ENCODE measurements at places on chromosomes 13 and 19.

DNA sequence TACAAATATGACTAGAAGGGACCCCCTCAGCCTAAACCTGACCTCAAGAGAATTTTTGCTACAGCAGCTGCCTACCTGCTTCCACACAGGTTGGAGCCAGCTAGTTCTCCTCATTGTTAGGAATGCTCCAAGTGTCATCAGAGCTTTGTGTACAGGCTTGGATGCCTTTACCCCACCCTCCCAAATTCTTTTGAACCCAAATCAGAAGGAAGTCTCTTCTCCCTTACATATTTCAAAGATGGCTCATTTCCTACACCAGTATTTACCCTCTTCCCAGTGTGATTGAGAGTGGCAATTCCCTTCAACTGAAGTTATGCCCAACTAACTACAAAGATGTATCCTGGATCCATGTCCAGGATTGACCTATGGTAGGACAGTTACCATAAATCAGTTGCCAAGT, 323.2 kb downstream of the OXGR1 start:
- H3K4me3 ChIP-seq = no peak overlapping the region
- no peaks in the 10 kb centered on the region for H3K27me3 ChIP-seq
- no peak for DNase-seq
- no peak overlapping the region for H3K27ac ChIP-seq
- no peaks in the 10 kb centered on the region for H3K4me1 ChIP-seq

GRCh38 chr19:4059891-4060620, 6.6 kb downstream of the ZBTB7A start:
- H3K27ac ChIP-seq = peak overlapping the region; percentile 99
- peaks cover 57% of the 10 kb centered on the region for H3K4me1 ChIP-seq
- no peaks in the 10 kb centered on the region for H3K36me3 ChIP-seq

GRCh38 chr19:36330216-36330615, 48.8 kb downstream of the ZFP14 start:
- no peak for DNase-seq
- H3K36me3 ChIP-seq = peaks cover 10% of the 10 kb centered on the region
- no peak overlapping the region for H3K4me3 ChIP-seq
- H3K4me1 ChIP-seq = peaks cover 15% of the 10 kb centered on the region
- H3K27ac ChIP-seq = no peak overlapping the region

DNA sequence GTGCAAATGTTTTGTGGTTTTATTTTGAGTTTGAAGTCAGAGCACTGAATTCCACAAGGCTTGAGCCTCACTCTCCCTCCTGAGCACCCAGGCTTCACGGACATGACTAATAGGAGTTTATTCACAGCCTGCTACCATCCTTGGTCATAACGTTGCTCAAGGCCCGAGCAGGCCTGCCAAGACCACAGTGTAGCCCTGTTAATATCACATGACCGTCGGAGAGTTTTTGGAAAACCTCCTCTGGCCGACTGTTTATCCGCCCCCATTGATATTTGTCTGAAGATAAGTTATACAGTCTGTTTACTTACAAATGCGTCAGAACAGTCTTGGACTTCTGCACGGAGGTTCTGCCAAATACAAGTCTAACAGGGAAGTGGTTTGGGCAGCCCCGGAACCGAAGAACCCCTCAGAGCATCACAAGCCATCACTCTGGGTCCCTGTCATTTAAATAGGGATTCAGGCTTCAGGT, 89.9 kb downstream of the COL4A2 start:
- H3K4me3 ChIP-seq = peak overlapping the region; percentile 14
- DNase-seq = peak; percentile 82
- no peaks in the 10 kb centered on the region for H3K36me3 ChIP-seq

DNA sequence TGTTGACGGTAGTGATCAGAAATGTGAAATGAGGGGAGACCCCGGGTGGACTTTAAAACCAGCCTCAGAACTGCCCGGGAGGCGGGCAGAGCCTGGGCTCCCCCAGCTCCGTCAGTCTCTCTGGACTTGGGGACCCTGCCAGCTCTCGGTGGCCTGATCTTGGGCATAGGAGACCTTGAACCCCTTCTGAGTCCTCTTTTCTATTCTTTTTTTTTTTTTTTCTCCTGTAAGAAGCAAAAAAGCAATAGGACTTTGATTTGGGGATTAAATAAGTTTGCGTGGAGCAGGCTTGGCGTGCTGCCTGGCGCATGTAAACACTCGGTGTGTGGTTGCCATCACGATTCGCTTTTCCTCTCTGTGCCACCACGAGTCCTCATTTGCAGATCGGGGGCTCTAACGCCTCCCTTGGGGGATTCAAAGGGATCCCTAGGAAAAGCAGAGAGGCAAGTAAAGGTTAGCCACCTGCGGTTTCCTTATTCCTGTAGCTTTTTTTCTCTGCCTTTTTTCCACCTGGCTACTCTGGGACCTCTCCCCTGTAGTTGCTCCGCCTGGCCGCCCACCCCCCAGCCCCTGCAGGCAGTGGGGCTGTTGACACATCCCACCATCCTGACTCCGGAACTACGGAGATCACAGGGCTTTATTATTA, 1.3 kb downstream of the SAFB start:
- H3K4me3 ChIP-seq = peak overlapping the region; percentile 99
- H3K4me1 ChIP-seq = peaks cover 81% of the 10 kb centered on the region
- peak overlapping the region; percentile 93 for H3K27ac ChIP-seq
- DNase-seq = no peak
- H3K27me3 ChIP-seq = no peaks in the 10 kb centered on the region

DNA sequence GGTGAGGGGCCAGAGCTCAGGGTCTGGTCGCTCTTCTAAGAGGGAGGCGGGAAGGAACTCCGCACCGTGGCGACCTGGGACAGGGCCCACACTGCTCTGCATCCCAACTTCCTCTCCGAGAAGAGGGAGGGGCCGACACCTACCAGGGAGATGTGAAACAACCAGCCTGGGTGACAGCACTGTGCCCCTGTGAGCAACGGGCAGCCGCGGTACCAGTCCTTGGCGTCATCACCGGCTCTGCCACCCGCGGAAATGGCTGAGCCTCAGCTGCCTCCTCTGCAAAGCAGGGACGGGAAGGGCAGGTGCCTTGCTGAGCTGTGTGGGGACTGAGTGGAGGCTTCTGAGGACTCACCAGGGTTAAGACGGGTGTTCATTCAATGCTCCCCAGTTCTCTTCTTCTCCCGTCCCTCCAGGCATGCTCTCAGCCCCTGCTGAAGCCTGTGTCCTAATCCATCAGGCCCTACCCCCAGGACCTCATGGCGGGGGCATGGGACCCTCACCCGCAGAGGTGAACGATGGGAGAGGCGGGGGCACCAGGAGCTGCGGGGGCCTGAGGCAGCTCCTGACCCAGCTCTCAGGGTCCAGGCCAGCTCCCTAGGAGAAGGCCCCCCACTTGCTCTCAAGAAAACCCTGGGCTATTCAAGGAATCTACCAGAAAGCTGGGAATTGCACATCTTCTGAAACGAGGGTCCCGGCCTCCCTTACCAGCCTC, 9.3 kb downstream of the ZNF787 start:
- peak overlapping the region; percentile 70 for H3K27ac ChIP-seq
- peaks cover 7% of the 10 kb centered on the region for H3K36me3 ChIP-seq
- H3K4me3 ChIP-seq = no peak overlapping the region

DNA sequence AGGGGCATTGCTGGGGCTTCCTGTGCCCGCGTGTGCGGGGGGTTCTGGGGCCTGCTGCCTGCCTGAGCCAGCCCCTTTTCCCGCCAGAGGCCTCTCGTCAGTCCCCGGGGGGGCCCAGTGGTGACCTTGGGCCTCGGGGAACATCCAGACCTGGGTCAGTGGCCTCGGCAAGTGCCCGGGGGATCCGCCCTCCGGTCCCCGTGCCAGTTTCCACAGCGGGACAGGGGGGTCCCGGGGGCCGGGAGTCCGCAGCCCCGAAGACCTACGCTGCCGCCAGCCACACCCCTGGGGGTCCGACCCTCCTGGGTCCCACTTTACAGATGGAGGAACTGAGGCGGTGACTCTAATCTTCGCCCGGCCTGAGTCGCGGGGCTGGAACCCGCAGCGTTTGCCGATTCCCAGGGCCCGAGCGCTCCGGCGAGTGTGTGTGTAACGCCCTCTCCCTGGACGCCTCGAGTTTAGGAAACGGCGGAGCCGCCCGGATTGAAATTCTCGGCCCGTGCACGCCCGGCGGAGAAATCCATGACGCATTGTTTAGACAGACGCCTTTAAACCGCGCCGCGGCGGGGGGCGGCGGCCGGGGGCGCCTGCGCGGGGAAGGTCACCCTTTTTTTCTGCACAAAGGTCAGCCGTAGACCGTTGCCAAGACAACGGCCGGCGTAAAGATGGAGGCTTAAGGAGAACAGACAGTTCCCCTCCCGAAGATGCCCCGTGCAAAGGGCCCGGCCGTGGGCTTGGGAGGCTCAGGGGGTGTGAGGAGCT, 39.3 kb downstream of the EFNA2 start:
- peak overlapping the region; percentile 52 for H3K4me3 ChIP-seq
- no peaks in the 10 kb centered on the region for H3K36me3 ChIP-seq

GRCh38 chr13:75550159-75550567, 572 bp downstream of the UCHL3 start:
- no peak for DNase-seq
- H3K27ac ChIP-seq = peak overlapping the region; percentile 81
- peaks cover 8% of the 10 kb centered on the region for H3K4me1 ChIP-seq
- H3K36me3 ChIP-seq = no peaks in the 10 kb centered on the region
- H3K4me3 ChIP-seq = peak overlapping the region; percentile 73
- no peaks in the 10 kb centered on the region for H3K27me3 ChIP-seq

GRCh38 chr13:39682310-39682709, 26.8 kb downstream of the COG6 start:
- H3K27me3 ChIP-seq = no peaks in the 10 kb centered on the region
- no peaks in the 10 kb centered on the region for H3K36me3 ChIP-seq
- H3K4me3 ChIP-seq = no peak overlapping the region
- no peak for DNase-seq
- H3K27ac ChIP-seq = no peak overlapping the region

DNA sequence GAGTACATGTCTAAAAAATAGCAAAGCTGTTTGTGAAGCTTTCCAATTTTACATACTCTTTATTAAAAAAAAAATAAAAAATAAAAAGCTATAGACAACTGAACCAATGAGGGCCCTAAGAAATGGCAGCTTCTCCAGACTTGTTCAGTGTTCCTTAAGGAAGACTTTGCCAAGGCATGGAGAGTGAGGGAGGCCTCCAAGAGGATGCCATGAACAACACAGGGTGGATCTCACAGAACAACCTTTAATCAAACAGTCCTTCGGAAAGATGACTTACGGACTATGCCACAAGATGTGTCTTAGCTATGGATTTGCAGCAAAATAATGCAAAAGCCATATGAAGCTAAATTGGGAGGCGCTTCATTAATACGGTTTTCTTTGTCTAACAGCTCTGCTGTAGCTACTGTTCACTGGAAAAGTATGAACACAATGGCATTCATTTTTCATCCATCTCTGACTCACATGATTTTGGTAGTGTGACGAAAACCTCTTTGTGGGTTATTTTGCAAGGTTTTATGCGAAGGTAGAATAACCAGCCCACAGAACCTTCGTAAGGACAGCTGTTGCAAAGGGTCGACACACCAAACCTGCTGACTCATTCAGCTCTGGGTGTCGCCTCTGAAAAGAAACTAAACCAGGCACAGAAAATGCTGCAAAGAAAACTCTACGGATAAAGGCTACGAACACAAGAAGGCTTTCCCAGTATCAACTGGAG, 27.7 kb downstream of the EFNB2 start:
- peak overlapping the region; percentile 42 for H3K27ac ChIP-seq
- DNase-seq = no peak
- no peak overlapping the region for H3K4me3 ChIP-seq
- H3K27me3 ChIP-seq = no peaks in the 10 kb centered on the region
- H3K36me3 ChIP-seq = no peaks in the 10 kb centered on the region
- peaks cover 7% of the 10 kb centered on the region for H3K4me1 ChIP-seq
